Activated T-cell treated with anti-CD3 and anti-CD28 coated beads, Interleukin-2, amount 50 U/mL, for 72 hours (primary cell): ENCODE measurements at places on chromosomes 3 and 15.

- no peak for DNase-seq
Measured at GRCh38 chr3:70855149-70855548, 542.7 kb upstream of the MDFIC2 start.

DNA sequence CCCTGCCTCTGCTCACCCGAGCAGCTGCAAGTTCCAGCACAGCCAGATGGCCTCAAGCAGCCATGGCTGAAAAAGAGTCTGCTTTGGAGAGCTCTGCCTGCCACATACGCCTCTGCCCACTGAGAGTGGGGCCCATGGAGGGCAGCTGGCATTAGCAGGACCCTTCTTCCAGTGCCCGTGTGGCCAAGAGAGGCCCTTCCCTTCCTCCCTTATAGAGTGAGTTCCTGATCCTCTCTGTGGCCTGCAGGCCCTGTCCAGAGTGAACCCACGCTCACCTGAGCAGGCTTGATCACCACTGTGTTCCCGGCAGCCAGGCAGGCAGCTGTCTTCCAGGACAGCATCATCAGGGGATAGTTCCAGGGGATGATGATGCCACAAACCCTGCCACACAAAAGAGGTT is 41.4 kb upstream of the SLC41A3 start:
- no peak for DNase-seq

GRCh38 chr3:166554023-166554422 is 716.8 kb upstream of the BCHE start:
- no peak for DNase-seq

GRCh38 chr3:48405343-48405881 is 24.5 kb downstream of the PLXNB1 start:
- DNase-seq, result no peak

DNA sequence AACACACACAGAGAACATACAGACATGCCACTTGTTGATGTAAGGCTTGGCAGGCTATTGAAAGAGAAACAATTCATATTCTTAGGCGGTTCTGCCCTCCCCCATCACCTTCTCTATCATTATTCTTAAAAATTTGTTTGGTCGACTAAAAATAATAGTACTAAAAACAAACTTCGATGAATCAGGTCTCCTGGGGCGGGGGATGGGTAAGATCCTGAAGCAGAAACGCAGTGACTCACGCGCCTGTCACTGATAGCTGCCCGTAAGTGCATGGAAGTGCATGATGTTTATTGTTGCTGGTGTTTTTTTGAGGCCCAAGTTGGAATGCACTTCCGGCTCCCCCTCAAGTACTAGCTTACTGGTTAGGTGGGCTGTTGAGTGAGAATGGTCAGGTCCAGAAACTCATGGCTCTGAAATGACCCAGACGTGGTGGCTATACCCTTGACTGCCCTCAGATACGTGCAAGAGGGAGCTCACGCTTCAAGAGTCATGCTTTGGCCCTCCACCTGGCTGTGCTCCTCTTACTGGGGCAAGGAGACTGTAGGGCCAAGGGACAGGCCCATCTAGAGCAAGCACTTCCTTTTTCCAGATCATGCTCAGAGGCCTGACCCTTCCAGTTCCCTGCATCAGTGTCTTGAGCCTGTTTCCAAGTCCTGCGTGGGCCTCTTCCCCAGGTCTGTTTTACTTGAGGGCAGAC is 10.9 kb downstream of the SMAD3 start:
- DNase-seq, result peak; percentile 63

- DNase-seq, result no peak
Measured at GRCh38 chr3:198081421-198081844, 121.4 kb downstream of the LMLN start.

GRCh38 chr15:99989095-99989494 is 255.9 kb upstream of the LYSMD4 start:
- DNase-seq, result no peak

- no peak for DNase-seq
Measured at GRCh38 chr3:119276680-119277079, 17.5 kb upstream of the ARHGAP31 start.
